ENCODE measurements at places on chromosomes 1 and 21. TPM values are rescaled to one million over a fixed set of nuclear protein-coding genes. Genes with fewer than 3 reads are reported as not detected.
A peak's percentile ranks its signal among the peaks of the same experiment; 100 is the strongest.

The CYP4Z1 gene
- 3.5 TPM for total RNA-seq

The GUCA2A gene
- not detected for total RNA-seq

DNA sequence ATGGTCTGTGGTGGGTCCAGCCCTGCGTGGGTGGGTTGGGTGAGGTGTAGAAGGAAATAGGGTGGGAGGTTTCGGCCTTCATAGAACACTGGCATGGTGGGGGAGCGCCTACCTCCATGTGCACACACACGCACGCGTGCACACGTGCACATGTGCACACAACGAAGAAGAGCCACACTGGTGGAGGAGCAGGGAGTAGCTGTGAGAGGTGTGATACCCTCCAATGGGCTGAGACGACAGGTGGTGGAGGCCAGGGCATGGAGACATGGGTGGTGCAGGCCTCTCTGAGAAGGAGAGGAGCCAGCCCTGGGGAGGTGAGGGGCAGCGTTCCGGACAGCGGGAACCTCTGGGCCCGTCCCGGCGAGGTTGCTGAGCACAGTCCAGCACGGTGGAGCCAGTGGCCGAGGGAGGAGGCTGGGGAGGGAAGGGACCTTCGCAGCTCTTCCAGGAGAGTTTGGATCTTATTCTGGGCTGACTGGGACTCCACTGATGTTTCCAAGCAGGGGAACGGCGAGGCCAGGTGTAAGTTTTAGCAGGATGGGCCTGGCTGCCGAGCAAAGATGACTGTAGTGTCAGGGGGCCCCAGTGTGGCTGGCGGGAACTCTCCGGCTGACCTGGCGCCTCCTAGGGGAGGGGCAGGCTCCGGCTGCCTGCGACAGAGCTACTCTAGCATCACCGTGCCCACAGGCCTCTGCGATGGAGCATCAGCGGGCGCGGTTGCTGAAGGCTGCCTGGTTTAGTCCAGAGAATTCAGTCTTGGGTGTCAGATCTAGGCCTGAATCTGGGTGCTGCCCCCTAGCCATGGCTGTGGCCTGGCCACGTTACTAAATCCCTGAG lies 107.2 kb downstream of the ARHGEF10L start:
- DNase-seq: no peak

The C8B gene
- total RNA-seq: not detected

The CEP104 gene
- total RNA-seq: 50.2 TPM

The SYPL2 gene
- 2.0 TPM for total RNA-seq

DNA sequence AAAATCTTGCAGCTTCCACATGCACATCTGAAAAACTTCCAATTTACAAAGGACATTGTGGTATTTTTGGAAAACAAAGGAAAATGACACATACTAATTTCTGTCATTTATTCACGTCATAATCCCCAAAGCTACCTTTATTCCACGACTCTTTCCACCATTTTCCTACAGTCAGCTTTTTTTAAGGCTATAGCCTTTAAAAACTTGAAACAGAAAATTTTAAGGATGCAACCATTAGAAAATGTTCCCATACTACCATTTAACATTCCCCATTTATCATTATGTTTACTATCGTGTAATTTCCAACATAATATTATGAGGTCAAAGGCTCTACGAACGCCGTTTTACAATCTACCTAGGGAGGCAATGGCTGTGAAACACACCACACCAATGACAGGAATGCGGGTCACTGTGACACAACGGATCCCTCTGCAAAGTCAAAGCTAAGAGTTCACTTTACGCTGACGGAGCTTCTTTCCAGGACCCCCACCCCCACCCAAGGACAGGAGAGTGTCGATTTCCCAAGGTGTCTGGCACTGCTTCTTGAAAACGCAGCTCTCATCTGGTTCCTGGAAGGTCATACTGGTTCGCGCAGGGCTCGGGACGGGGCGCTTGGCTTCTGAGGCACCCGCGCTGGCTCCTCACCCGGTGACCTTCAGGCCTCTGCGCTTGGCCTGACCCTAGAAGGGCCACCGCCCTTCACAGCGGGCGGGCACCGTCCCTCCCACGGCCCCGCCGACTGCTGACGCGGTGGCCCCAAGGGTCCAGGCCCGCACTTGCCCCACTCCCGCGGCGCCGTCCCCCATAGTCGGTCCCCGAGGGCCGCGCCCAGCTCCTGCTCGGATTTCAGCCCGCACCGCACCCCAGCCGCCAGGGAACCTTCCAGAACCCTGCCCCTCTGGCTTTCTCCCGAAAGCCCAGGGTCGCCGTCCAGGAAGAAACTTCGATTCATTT lies 50.5 kb upstream of the ATF3 start:
- peak; percentile 64 for DNase-seq

DNA sequence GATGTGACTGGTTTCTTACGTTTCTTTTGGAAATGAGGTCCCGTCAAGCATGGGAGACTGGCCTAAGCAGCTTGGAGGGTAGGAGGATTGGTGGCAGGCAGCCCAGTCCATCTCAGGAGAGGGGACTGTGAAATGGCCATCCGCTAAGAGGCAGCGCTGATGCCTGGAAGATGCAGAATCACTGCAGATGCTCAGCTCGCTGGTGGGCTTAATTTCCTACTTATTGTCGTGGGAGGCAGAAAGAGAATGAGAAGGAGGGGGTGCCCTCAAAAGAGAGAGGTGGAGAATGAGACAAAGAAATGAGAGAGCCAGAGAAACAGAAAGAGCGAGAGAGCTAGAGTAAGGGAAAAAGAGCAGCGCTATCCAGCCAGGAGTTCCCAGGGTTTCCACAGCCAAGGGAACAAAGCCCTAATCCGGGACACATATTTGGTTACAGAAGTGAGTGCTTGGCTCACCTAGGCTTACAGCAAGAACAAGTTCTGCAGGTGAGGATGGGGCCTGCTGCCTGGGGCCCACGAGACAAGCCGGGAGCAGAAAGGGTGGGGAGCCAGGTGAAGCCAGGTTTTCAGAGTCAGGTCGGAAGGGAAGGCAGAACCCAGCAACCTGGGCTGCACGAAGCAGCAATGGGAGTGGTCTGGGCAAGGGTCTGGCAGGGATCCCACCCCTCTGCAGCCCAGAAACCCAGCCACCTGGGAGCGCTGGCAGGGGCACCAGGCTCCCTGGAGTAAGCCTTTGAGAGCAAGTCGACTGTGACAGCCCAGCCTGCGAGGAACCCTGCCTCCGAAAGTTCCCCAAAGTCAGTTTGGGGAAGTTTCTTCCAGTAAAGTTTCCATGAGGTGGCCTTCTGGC lies 5.8 kb downstream of the ECE1 start:
- no peak for DNase-seq

The MPL gene
- 0.55 TPM for total RNA-seq

DNA sequence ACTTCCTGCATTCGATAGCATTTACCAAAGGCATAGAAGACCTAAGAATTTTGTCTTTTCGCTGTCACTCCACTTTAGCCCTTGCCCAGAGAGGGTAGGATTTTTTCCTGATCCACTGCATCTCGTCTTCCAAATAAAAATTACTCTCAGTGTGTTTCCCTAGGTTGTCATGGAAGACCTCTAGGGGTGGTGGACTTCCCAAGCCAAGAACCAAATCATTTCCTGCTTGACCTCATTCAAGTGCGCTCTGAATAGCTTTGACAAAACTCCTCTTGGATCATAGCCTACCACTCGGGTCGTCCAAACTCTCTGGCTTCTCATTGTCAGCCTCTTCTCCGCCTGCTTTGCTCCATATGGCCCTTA lies 431 bp upstream of the C1orf52 start:
- no peak for DNase-seq

DNA sequence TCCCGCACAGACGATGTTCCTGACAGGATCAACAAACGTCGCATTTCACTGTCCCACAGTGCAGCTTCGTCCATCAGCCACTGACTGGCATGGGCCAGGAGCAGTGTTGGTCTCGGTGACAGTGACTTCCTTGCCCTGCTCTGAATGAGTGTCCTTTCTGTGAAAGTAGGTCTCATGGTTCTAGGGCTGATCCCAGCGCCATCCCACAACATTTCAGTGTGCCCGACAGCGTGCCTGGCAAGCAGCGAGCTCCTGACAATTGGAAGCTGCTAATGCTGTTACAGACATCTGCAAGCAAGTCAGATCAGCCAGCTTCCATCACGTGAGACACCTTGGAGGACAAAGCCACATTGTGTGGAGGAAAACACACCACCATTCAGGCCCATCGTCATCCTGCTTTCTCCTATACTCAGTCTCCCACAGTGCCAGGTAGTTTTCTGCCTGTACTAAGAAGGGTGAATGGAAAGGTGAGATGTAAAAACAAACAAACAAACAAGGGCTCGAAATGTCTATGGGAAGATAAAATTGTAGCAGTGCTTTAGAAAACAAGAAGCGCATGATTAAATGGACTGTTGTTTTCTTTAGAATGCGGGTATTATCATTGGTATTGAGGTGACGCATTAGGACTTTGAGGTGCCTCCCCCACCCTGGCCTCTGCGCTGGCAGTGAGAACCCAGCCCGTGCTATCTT lies 21.9 kb downstream of the ERRFI1 start:
- DNase-seq: no peak

The PTAFR gene
- 9.9 TPM for total RNA-seq

The LRRC71 gene
- total RNA-seq: not detected

The ADAMTS5 gene
- 10.3 TPM for total RNA-seq

- no peak for DNase-seq
Observed at GRCh38 chr1:157540852-157541251, 11.5 kb downstream of the FCRL5 start.

GRCh38 chr1:183723571-183723970 lies 70.5 kb upstream of the APOBEC4 start:
- DNase-seq: no peak

The NBPF10 gene
- total RNA-seq: 4.2 TPM

- no peak for DNase-seq
Observed at GRCh38 chr1:1331068-1331965, at the start of gene TAS1R3. Gene TAS1R3, plus strand, starts transcription at chr1:1331280. Its CDS starts 66 bp downstream, at chr1:1331346.

The HRNR gene
- not detected for total RNA-seq

- DNase-seq: no peak
Observed at GRCh38 chr1:232282498-232282897, 347.4 kb downstream of the SIPA1L2 start.

The UQCRHL gene
- total RNA-seq: 0.96 TPM

The ARTN gene
- total RNA-seq: 5.7 TPM

DNA sequence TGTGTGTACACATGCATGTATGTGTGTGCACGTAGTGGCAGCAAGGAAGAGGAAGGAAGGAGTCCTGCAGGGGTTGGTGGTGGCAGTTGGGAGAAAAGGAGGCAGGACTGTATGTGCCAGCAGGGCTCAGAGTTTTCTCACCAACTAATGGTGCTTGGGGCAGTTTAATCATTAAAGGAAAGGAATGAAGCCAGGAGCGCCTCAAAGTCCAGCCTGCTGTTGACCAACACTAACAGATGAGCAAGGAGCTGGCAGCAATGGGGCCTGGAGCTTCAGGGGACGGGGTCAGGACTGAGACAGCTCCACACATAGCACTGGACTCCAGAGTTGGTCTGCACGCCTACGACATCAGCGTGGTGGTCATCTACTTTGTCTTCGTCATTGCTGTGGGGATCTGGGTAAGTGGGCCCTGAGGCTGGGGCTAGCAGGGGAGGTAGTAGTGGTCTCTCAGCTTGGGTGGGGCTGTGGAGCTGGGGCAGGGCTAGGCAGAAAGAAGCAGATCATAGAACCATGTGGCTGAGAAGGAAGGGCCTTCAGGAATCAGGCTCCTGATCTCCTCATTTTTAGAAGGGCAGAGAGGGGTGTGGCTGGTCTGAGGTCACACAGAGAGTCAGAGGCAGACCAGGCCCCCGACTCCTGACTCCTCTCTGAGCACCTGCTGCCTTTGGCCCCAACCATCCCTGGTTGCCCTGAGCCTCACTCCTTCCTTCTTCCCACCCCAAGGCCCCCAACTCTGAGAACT lies at the start of gene SLC5A9:
TSS of gene SLC5A9 (plus strand) at position 216 of the 742 bp plus-strand sequence. CDS start at position 237, 21 bp downstream.
- no peak for DNase-seq

DNA sequence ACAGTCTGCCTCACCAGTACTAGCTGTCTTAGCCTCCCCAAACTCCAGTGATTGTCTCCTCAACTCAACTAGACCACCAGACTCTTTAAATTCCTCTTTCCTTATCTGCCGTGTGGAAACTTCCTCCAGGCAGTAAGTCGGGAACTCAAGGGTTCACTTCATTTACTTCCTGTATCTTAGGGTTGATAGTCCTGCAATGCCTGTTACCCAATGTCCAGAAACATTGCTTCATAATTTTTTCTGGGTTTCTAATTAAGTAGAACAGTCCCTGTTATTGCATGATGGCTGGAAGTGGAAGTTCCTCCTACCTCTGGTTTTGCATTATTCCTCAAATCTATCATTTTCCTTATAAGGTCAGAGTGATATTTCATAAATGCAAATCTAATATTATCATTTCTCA lies 60.8 kb upstream of the RNF11 start:
- DNase-seq: no peak

DNA sequence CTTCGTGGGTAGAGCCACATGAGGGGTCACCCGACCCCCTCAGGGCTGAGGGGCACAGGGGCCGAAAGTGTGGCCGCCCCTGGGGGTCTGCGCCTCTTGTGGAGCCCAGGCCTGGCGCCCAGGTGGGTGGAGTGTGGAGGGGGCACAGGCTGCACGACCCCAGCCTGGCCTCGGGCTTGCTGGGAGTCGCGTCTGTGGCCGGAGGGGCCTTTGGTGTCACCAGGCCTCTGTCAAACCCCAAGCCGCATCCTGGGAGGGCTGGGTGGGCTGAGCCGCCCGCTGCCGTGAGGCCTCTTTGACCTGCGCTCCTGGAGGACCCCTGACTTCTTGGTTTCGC lies 60.7 kb downstream of the FAAP20 start:
- no peak for DNase-seq

DNA sequence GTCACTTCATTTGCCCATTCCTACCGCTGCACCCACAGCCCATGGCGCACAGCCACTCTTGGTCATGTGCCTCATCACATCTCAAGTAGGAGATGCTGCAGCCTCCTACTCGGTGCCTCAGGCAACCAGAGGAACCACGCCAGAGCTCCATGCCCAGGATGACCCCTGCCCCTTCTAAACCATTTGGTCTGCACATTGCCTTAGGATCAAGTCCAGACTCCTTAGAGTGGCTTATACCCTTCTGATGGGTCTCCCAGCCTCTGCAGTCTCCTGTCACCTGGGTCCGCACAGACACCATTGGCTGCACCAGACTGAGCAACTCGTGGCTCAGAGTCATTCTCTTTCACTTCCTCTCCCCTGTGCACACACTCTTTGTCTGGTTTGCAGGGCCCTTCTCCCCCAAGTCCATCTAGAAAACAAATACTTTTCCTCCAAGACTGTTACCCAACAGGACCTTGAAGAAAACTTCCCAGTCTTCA lies 2.2 kb upstream of the ADORA3 start:
- DNase-seq: no peak

- peak; percentile 66 for DNase-seq
Observed at GRCh38 chr1:43531107-43531905, 623 bp downstream of the PTPRF start.

The SELP gene
- 24.0 TPM for total RNA-seq

DNA sequence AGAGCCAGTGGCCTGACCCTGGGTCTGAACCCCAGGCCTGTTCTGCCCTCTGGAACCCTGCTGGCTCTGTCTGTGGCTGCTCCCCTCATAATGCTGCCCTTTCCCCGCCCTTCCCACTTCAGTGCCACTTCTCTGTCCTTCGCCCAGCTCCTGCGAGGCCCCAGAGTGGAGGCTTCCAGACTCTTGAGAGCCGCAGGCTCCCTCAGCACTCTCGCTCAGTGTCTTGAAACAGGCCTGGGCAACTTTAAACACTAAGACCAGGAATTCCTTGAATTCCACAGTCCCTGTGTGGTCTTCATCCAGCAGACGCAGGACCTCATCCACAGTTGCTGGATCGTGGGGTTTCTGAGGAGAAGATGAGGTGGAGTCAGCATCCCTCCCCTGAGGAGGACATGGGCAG lies 3.5 kb downstream of the CRNN start:
- no peak for DNase-seq
